ENCODE measurements at places on chromosomes 7 and 10. TPM values are rescaled to one million over a fixed set of nuclear protein-coding genes. Genes with fewer than 3 reads are reported as not detected.
A peak's percentile ranks its signal among the peaks of the same experiment; 100 is the strongest.

NUTM2E gene
- total RNA-seq: not detected

GRCh38 chr10:78405231-78405630, 371.6 kb downstream of the RPS24 start:
- no peak for DNase-seq

DNA sequence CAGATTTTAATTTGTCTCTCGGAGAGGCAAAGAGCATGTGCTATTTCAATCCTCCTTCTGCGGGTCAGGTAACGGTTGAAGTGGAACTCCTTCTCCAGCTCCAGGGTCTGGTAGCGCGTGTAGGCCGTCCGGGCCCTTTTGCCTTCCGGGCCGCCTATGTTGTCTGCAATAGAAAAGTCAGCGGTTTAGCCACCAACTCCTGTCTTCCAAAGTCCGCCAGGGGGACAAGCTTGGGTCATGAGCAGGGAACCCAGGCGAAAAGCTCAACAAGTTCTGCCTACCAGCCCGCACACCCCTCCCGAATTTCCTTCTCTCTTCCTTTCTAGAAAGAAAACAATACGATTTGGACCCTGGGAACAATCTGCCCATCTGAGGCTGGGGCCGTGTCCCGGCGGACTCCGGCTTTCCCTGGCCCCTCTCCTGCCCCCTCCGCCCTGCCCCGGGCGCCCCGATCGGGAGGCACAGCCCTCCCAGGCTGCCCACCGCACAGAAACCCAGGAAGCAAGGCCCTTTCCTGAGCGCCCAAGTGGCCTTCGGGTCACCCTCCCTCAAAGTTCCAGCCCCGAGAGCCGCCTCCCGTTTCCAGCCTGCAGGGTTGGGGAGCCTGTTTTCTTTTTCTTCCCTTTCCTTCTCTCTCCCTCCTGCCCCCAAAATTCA, 1.4 kb downstream of the HOXA5 start:
- DNase-seq: no peak

FRAT1 gene
- 1.8 TPM for total RNA-seq

DLG5 gene
- 60.3 TPM for total RNA-seq

TWNK gene
- total RNA-seq: 25.1 TPM

DNA sequence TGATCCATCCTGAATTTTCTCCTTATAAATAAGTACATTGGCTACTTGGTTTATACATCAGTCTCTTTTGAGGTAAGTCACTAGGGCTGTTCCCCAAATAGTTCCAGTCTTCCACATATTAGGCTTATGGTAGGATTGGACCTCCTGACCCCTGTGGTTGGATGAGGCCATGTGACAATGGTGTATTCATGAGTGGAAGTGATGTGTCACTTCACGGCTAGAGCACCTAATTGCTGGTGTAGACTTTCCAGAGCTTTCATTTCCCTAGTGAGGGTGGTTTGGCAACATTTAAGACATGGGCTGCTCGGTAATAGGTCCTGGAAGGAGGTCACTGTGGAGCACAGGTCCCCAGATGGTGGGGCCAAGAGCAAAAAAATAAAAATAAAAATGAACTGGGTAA, 141.2 kb upstream of the ABCB5 start:
- DNase-seq: peak; percentile 36

GGCT gene
- total RNA-seq: 147 TPM

- peak; percentile 93 for DNase-seq
Measured at GRCh38 chr7:24979863-24980533, at the start of gene OSBPL3. Gene OSBPL3 (minus strand): TSS chr7:24980178. CDS start chr7:24892472, 87,706 bp downstream.

- no peak for DNase-seq
Measured at GRCh38 chr10:44063686-44064085, 321.2 kb downstream of the CXCL12 start.

PKD2L1 gene
- total RNA-seq: not detected
